ENCODE measurements at places on chromosomes 12 and 14.
A peak's percentile ranks its signal among the peaks of the same experiment; 100 is the strongest.

GRCh38 chr12:6065863-6066199 lies 58.6 kb downstream of the VWF start:
- DNase-seq = no peak

DNA sequence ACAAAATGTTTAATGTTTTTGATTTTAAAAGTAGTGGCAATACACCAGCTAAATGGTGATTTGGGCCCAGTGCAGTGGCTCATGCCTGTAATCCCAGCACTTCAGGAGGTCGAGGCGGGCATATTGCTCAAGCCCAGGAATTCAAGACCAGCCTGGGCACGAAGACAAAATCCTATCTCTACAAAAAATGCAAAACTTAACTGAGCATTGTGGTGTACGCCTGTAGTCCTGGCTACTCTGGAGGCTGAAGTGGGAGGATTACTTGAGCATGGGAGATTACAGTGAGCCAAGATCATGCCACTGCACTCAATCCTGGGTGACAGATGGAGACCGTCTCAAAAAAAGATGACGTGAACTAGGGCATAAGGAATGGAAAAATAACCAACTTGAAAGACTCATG lies 4.7 kb downstream of the RPL36AL start:
- no peak for DNase-seq

GRCh38 chr12:6233121-6233971 lies 33.1 kb downstream of the CD9 start:
- no peak for DNase-seq

GRCh38 chr12:43208627-43209026 lies 343.4 kb downstream of the ADAMTS20 start:
- no peak for DNase-seq

DNA sequence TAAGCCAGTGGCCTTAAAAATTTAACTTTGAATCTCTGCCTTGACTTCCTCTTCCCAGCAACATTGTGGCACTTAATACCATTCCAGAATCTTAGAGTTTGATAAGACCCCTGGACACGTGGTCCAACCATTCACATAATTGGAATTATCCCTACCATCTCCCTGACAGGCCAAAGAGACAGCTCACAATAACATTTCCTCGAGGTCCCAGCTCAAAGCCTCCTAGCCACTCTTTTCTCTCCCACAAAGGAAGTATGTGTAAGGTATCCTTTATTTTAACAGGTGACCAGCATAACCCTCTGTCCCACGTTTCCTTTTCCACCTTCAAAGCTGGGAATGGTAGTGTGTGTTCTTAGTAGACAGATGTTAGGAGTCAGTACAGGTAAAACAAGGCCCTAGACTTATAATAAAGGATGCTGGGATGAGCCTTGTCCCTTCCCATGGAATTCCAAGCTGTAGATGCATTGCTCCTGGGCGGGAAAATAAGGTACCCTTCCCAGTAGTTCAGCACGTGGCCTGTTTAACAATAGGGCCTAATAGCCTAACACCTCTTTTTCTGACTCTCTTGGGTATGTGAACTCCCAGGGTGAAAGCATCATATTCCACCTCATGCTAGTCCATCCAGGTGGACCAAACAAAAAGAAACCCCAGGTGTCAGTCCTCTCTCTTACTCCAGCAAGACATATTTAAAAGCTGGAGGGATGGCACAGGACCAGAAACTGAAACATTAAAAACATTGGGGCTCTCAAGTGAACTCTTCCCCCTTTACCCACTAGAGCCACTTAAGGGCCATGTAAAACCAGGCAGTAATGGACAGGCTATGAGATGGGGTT lies 37.5 kb upstream of the COL2A1 start:
- DNase-seq = no peak

DNA sequence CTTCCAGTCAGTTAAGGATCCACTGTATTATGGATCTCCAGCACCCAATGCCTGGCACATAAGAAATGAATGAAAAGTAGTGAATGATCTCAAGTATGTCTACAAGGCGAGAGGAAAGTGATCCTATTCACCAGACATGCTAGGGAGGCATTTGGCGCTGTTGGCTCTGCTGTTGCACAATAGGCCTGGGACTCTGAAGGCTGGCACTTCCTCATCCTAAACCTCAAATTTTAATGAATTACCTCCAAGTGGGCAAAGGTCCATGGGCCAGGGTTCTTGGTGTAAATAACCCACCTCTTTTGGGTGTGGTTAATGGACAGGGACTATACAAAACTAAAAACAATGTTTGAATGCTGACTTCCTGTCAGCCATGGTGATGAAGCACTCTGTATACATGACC lies 173.4 kb upstream of the PZP start:
- no peak for DNase-seq

DNA sequence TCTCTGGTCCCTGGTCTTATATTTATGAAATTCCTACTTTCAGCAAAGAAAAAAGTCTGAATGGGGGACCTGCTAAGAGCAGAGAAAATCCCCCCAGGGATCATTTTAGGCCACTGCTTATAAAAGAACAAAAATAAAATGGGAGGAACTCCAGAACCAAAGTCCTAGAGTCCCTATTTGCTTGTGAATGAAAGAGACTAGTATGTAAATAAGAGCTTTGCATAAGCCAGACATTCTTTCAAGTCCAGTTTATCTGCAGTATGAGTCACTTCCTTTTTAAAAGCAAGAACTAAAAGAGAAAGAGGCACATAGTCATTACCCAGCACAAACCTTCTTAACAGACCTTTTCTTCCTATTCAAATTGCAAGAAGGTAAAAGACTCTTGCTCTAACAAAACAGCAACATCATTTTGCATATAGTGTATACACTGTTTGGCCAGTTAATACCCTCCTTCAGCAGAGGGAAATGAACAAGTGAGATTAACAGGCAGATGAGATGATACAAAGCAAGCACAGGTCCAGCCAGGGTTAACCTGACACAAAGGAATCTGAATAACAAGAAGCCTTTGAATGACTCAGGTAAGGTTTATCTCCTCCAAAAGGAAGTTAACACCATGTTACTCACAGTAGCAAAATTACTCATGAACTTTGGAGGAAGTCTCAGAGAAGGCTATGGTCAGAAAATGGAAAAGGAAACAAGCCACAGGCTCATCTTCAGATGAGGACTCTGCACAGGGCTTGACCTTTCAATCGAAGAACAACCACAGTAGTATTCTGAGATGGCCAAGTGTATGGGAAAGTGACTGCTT lies 87.3 kb downstream of the PHLDA1 start:
- peak; percentile 8 for DNase-seq

All from stimulated activated CD4-positive, alpha-beta T cell treated with anti-CD3 and anti-CD28 coated beads, Interleukin-12 subunit alpha, Interleukin-12 subunit beta, amount 100 ng/mL, for 48 hours (primary cell).